Stimulated activated CD8-positive, alpha-beta memory T cell treated with anti-CD3 and anti-CD28 coated beads, Interleukin-12 subunit alpha, Interleukin-12 subunit beta, amount 100 ng/mL, for 1 hour (primary cell): ENCODE measurements at places on chromosomes 2 and 18.

- DNase-seq: no peak
Measured at GRCh38 chr18:22946217-22946616, 13.1 kb downstream of the RBBP8 start.

DNA sequence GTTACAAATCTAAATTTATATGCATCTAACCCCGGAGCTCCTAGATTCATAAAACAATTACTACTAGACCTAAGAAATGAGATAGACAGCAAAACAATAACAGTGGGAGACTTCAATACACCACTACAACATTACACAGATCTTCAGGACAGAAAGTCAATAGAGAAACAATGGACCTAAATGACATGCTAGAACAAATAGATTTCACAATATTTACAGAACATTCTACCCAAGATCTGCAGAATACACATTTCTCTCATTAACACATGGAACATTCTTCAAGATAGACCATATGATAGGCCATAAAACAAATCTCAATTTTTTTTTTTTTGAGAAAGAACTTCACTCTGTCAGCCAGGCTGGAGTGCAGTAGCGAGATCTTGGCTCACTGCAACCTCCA, 37.8 kb downstream of the COPS9 start:
- DNase-seq: no peak

- peak; percentile 22 for DNase-seq
Measured at GRCh38 chr2:9800975-9801726, 42.1 kb upstream of the TAF1B start.

GRCh38 chr2:39469807-39470206, 32.7 kb upstream of the MAP4K3 start:
- DNase-seq: no peak

DNA sequence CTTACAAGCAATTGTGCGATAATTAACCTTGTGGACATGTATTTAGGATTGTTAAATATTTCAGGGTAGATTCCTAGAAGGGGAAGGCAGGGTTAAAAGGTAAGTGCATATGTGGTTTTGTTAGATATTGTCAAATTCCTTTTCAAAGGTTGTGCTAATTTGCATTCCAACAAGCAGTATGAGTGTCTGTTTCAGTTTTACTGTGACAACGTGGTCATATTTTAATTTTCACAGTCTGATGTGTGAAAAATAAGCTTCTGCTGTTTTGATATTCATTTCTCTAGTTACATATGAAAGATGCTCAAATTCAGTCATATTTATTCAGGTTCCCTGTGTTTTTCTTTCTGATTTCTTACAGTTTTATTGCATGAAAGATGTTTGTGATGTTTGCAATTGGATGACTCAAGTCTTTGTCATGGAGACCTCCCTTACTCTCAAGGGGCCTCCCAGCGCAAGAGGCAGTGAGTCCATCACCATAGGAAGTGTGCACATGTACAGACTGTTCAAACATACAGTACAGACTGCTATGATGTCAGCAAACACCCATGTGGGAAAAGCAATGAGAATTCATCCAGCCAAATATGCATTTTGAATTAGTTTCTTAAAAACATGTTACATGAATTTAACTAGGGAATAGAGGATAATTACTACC, 310.8 kb downstream of the GALR1 start:
- no peak for DNase-seq

DNA sequence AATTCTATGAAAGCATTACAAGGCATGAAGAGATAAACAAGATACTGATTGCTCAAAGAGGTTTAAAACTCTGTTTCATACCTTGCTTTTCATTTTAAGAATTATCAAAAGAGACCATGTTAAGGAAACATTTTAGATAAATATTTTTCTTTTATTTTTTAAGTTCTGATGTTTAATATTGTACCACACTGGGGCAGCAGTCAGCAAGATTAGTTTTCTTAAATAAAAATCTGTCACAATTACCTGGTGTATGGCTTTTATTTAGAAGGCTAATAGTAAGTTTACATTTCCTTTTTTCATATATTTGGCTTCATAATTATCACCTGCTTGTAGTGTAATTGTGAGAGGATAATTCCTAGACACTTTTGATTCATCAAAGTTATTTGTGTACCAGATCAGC, 46.4 kb downstream of the ZNF804A start:
- DNase-seq: no peak

DNA sequence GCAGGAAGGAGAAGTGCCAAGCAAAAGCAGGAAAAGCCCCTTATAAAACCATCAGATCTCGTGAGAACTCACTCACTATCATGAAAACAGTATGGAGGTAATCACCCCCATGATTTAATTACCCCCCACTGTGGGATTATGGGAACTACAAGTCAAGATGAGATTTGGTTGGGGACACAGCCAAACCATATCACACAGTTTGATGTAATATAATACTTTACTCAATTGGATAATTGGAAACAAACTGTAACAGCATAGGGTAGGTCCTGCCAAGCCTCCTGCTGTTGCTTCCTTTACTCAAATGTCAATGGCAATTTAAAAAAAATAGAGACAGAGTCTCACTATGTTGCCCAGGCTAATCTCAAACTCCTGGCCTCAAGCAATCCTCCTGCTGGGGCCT, 15.5 kb upstream of the METTL21A start:
- DNase-seq: no peak

- DNase-seq: no peak
Measured at GRCh38 chr2:98555696-98556095, 52.6 kb downstream of the COA5 start.

DNA sequence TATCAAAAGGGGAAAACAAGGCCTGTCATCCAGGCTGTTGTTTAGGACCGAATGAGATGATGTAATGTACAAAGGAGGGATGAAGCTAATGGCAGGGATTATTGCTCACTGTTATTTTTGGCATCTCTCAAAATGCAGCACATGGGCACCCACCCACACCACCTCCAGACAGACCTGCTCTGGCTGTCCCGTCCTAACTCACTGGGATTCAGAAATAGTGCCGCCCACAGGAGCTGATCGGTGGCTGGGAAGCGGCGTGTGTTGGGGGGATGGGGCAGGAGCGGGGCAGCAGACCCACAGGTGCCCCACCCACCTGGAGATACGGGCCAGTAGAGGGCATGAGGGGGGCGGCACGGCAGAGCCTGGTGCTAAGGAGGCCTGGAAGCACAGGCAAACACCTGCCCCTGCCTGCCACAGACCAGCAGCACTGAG, 52.2 kb downstream of the CRACDL start:
- no peak for DNase-seq

GRCh38 chr2:117514371-117514770, 300.1 kb upstream of the DDX18 start:
- no peak for DNase-seq

DNA sequence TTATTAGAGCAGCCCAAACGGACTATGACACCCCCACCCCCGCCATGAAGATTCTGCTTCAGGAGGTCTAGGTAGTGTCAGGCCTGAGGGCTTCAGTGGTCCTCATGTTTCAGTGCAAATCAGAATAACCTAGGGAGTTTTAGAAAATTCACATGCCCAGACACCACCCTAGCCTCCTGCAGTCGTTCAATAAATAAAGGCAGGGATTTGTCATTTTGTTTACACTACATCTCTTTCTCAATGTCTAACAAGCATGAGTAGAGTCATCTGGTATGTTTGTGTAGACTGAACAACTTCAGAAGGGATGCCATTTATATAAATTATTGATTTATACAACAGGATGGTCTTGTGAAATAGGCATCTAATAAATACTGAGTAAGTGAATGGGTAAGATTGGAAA, 112.1 kb upstream of the SERPINE2 start:
- no peak for DNase-seq

DNA sequence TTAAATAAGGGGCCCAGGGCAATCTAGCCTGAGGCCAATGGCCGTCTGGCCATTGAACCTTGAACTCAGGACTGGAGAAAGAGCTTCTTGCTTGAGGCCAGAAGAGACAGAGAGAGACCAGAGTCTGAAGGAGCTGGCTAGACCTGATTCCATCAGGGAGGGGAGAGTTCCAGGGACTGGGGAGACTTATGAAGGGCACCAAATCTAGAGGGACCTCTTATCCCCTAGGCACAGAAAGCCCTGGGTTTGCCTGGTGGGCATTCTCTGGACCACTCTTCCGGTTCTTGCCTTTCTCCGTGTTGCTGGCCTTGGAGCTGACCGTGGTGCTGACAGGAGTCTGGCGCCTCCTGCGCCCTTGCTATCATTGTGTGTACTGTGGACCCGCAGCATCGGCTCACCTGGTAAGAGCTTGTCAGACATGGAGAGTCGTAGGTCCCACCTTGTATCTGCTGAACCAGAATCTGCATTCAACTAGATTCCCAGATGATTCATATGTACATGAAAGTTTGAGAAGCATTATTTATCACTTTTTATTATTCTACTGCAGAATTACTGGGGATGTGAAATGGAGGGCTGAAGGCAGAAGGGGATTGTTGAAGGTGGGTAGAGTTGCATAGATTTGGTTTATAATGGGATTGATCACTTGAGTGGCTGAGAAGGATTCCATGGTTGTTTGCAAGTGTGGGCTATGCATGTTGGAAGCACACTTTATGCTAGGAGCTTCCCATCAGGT, 4.3 kb upstream of the TRPM8 start:
- no peak for DNase-seq

GRCh38 chr2:9753665-9754531, 89.4 kb upstream of the TAF1B start:
- DNase-seq: peak; percentile 29

DNA sequence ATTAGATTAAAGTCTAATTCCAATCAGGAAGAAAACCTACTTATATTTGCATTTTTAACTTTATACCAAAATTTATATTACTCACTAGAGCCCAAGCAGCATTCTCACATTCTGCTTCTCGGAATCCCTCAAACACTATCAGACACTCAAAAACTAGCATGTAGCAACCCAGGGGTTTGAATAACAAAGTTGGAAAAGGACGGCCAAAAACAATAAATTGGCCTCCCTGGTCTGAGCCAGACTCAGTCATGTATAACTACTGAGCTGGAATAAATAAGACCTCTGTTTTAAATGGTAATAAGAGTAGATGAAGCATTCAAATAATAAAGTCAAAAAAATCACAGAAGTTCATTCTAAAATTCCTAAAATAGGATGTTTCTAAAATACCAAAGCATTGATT, 290.9 kb downstream of the IRS1 start:
- DNase-seq: no peak

DNA sequence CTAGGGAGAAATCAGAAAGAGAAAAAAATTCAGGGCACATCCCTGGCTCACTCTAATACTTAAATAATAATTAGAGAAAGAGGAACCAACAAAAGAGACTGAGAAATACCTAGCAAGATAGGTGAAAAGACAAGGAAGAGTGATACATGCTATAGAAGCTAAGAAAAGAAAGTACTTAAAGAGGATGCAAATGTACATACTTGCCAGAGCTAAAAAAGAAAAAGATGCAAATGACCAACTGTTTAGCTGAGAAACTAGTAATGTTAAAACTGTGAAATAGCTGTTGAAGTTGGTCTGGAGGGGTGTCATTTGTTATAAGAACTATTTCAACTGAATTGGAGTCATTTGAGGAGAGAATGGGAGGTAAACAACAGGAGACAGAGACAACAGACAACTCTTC, 412.2 kb downstream of the SPAG16 start:
- DNase-seq: no peak

DNA sequence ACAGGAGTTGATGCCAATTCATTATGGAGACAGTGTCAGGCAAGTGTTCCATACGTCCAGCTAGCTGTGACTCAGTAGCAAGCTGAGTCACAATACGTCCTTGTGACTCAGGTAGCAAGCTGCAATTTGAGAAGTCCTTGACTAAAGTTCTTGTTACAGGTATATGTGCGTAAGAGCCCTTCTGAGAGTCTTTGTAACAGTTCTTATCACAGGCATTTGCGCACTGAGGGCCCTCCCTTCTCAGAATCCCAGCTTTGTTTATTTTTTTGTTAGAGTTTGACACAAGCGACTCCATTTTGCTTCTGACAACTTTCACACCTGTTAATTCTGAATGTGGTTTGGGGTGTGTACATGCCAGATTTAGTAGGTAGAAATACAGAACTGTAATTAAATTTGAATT, 20.1 kb upstream of the ACMSD start:
- no peak for DNase-seq

- no peak for DNase-seq
Measured at GRCh38 chr18:11500153-11501122, 109.0 kb upstream of the SLC35G4 start.

DNA sequence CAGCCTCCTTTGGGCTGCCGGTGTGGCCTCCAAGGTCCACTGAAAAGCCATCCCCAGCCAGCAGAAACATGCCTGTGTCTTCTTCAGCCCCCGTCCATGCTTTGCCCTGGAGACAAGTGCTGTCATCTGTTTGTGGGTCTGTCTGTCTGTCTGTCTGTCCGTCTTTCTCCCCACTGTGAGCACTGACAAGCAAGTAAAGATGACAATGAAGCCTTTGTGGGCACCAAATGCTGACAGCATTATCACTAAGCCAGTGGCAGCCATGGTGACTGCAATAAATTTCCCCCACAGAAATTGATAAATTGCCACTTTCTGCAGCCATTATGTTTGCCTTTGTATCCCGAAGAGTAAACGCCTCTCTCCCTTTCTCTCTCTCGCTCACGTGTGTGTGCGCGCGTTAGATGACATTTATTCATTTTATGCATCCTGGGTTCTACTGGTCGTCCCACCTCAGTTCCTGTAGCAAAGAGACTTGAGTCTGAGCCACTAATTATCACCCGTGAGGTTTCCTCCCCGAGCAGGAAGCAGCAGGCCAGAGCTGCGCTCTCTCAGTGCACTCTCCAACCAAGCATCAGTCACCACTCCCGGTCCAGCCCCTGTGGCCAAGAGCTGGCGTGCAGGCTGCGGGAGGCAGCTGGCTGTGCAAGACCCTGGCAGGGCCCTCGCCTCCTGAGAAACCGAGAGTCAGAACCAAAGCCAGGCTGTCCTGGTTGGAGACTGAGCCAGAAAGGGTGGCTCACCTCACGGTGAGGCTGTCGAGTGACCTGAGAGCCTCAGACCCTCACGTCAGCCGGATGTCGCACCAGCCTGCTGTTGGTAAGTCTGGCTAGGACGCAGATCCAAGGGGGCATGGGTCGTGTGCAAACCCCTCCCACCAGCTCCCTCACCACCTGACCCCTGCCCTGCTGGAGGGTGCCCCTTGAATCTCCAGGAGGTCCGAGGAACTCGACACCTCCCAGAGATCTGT, 6.9 kb downstream of the STEAP3 start:
- no peak for DNase-seq

- DNase-seq: peak; percentile 73
Measured at GRCh38 chr2:219218732-219219701, at the start of gene ABCB6. Gene ABCB6 (minus strand): TSS chr2:219218958. CDS start chr2:219218673, 285 bp downstream.

GRCh38 chr2:12044857-12045256, 298.4 kb downstream of the LPIN1 start:
- no peak for DNase-seq

- no peak for DNase-seq
Measured at GRCh38 chr2:231996797-231997540, 35.5 kb downstream of the DIS3L2 start.
